ENCODE measurements at places on chromosomes 2 and 18. TPM values are rescaled to one million over a fixed set of nuclear protein-coding genes. Genes with fewer than 3 reads are reported as not detected.
A peak's percentile ranks its signal among the peaks of the same experiment; 100 is the strongest.

DNA sequence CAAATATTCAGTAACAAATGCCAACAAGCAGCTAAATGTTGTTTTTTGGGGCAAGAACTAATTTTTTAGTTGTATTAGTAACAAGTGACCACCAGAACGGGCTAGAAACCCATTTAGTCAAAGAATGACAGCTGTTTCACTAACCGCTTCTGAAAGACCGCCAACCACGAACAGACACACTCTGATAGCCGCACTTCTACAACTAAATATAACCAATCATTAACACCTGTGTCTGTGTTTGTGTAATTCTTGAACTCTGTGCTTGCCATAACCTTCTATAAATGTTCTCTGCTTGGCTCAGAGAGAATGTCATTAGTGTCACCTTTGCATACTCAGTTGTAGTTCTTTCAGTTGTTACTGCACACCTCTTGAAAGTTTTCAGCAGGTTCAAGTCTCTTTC, 526.3 kb upstream of the LRRTM1 start:
- DNase-seq: no peak

DNA sequence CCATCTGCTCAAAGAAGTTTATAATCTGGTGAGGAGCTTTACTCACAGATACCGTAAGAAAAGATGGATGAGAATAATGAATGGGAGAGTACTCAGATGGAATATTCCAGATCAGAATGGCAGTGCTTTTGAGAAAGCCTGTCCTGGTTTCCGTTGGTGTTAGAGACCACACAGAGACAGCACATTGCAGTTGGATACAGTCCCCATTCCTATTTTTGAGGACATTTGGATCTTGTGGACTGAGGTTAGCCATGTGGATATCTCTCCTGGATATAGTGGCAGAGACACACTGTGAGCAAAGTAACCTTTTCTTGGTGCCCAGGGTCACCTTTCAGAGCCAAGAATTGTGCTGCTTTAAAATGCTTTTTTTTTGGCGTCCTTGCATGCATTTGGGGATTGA, 63.7 kb downstream of the TANC1 start:
- DNase-seq: no peak

GRCh38 chr18:62323483-62324180, 1.5 kb upstream of the TNFRSF11A start:
- no peak for DNase-seq

- no peak for DNase-seq
Measured at GRCh38 chr2:86204458-86204857, 5.2 kb downstream of the MRPL35 start.

- DNase-seq: no peak
Measured at GRCh38 chr2:161547130-161547529, 77.1 kb upstream of the SLC4A10 start.

GRCh38 chr2:240462073-240462706, 26.7 kb downstream of the GPC1 start:
- no peak for DNase-seq

DNA sequence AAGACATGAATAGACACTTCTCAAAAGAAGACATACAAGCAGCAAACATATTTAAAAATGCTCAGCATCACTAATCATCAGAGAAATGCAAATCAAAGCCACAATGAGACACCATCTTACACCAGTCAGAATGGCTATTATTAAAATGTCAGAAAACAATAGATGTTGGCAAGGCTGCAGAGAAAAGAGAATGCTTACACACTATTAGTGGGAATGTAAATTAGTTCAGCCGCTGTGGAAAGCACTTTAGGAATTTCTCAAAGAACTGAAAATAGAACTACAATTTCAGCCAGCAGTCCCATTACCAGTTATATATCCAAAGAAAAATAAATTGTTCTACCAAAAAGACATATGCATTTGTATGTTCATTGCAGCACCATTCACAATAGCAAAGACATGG, 61.7 kb downstream of the STRADB start:
- no peak for DNase-seq

DNA sequence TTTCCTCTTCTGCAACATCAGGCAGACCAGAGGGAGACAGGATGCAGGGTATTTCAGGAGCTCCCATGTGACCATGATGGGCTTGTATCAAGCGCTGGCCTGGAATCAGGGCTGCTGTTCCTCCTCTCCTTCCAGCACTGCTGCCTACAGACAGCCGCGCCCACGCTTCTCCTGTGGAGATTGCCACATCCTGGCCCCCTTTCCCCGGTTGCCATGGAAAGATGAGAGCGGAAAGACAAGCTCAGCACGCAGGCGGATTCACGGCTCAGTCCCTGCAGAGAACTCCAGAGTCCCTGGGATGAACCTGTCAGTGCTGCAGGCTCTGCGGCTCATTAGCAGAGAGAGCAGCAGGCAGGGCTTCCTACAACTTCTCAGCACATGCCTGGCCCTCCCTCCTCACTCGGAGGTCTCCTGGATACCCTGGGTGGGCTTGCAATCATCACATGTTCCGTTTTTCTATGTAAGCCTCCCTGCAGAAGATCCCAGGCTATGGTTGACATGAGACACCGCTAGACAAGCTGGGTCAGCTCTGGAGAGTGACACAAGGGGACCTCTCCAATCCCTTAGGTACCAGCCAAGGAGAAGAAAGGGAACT, 497.8 kb upstream of the MYT1L start:
- no peak for DNase-seq

GRCh38 chr2:23497063-23497462, 112.1 kb downstream of the KLHL29 start:
- peak; percentile 30 for DNase-seq

DNA sequence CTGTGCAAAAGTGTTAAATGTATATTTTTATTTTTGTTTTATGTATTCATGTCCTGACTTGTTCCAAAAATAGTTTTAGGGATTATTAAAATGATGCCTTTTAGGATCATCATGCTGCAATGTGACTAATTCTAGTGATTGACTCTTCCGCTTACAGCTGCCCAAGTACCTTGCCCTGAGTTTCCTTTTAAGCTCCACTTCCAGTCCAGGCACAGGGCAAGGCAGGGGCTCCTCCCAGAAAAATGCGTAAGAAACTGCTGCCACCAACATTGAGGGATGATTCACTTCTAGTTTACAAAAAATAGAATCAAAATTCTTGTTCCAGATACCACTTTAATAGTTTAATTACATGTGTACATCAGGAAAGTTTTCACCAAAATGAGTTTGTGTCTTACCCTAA, 116.4 kb downstream of the IRS1 start:
- peak; percentile 28 for DNase-seq

DNA sequence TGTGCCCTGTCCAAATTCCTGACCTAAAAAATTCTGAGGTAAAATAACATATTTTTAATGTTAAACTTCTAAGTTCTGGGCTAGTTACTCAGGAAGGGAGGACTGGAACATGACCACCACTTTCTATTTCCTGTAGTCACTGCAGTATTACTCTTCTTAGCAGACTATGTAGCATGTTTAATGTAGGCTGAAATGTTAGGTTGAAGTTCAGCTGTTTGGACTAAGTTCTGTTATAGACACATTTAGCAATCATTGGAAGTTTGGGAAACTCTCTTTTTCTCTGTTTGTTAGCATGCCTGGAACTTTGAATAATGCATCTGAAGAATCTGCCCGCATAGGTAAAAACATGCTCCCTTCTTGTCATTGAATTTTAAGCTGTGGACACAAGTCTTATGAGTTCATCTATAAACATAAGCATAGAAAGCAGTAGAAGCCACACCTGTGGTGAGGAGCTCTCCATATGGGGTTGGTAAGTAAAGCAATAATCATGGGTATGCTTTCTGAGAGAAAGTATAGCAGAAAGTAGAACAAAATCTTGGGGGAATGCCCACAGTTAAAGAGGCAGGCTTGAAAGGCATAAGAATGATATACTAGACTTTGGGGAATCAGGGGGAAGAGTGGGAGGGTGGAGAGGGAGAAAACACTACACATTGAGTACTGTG, 52.6 kb downstream of the IL1R2 start:
- no peak for DNase-seq

WDFY1 gene
- total RNA-seq: 93.6 TPM

LGALSL gene
- 1.7 TPM for total RNA-seq

MALL gene
- 1.6 TPM for total RNA-seq

STPG4 gene
- 0.28 TPM for total RNA-seq

VIT gene
- total RNA-seq: under 0.01 TPM

ASXL3 gene
- total RNA-seq: under 0.01 TPM

PROC gene
- total RNA-seq: not detected

CYP1B1 gene
- total RNA-seq: 1.1 TPM

PSTPIP2 gene
- total RNA-seq: 14.4 TPM

NEMP2 gene
- total RNA-seq: 2.2 TPM

All from IMR-90 (cell line).